ENCODE measurements at places on chromosomes 1 and 21.

GRCh38 chr21:43654806-43655489, 4.3 kb downstream of the HSF2BP start:
- no peak for DNase-seq

DNA sequence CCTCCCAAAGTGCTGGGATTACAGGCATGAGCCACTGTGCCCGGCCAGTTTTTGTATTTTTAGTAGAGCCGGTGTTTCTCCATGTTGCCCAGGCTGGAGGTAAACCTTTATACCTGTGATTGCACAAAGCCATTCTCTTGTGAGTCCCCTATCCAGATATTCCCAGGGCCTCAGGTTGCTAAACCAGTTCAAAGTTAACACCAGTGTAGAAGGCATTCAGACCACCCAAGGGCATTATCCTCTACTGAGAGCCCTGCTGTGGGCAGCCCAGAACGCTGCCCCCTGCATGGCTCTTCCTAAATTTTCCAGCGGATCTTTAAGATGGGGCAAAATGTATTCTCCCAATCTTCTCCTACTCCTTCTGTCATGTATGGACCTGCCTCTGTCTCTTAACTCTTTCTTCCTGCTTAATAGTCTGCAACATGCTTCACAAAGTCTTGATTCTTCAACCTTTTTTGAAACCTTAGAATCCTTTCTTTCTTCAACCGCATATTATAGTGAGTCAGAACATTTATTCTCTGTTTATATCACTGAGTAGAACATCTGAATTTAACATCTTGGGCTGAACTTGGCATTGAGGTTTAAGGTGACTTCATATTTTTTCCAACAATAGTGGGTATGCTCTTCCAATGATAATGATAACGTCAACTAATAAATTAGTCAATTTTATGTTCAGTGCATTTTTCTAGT, 36.0 kb downstream of the UBE4B start:
- DNase-seq: no peak

DNA sequence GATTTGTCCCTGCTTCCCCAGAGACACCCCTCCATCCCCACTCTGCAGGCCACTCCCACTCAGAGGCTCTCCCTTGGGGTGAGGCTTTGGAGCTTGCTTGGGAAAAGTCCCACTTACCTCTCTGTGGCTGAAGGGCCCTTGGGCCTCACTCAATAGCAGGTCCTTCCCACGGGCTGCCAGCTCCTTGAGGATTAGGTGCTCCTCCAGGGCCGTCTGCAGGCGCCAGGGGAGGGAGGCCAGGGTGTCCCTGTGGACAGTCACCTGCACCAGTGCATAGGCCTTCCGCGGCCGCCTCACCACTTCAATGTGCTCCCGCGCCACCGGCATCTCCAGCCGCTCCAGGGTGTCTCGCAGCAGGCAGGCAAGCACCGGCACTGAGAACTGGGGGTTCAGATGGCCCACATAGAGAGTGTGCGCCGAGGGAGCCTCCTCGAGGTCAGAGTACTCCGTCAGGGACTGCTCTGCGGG, 1.4 kb downstream of the SLFNL1 start:
- DNase-seq: no peak

GRCh38 chr21:45442276-45442675, 37.3 kb downstream of the COL18A1 start:
- no peak for DNase-seq

- DNase-seq: no peak
Observed at GRCh38 chr1:13730291-13730690, 30.3 kb downstream of the PRDM2 start.

DNA sequence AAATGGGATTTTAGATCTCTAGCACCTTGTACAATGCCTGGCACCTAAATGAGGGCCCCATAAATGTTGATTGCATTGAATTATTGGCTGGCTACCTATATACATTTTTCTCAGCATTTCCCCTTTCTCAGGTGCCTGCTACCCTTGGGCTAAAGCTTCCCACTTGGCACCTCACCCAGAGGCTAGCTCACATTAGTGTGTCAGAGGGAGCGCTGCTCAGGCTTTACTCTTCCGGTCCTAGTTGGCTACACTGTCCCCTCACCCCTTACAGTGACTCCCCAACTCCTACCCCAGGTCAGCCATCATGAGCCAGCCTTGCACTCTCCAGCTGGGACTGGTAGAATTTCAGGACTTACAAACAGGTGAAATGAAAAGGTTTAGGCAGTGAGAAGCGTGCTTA, 9.5 kb downstream of the TRAF5 start:
- no peak for DNase-seq

- no peak for DNase-seq
Observed at GRCh38 chr1:83802460-83803152, 196.3 kb downstream of the TTLL7 start.

- no peak for DNase-seq
Observed at GRCh38 chr1:155392898-155393411, 72.3 kb downstream of the RUSC1 start.

DNA sequence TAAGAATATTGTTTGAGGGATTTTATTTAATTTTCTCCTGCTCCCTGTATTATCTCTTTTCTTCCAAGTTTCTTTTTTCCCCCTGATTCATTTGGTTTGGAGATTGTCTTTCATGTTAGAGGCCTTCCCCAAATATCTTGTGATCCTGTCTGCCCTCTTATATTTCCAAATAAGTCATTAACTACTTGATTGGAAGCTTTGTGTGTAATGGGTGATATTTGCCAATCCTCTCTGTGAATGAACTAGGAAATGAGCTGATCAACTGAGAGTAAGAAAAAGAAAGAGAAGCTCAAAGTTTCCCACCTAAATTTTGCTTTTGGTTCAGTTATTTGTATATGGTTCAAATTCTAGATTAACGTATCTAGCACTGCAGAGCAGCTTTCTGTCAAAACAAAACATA, 23.6 kb upstream of the LY9 start:
- no peak for DNase-seq

DNA sequence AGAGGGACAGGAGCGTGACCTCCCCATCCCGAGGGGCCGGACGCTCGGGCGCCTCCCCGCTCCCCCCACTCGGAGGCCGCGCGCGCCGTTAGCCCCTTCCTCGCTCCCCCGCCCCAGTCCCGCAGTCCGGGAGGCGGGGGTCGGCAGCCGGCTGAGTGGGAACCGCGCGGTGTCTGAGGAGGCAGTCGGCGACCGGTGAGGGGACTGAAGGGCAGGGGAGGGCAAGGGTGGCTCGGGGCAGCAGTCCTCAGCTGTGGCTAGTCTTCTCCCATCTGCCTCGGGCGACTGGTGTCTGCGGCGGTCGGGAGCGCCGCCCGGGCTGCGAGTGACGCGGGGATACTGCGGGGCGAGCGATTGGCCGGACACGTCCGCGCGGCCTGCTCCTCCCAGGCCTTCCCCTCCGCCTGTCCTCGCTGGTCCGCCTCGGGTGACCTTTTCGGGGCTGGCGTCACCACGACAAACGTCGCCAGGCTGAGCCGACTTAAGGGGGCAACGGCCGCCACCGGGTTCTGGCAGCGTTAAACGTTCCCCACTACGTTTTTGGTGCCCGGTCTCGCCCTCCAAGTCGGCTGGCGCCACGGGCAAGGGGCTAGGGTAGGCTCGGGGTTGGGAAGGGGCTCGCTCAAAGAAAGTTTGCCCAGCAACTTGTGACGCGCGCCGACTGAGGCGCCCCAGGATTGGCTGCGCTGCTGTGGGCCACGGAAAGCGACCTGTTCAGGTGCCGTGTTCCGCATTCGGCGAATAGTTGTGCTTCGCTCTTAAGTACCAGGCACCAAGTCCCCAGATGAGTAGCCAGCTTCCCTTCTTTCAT, 538 bp downstream of the ZNF672 start:
- peak; percentile 84 for DNase-seq

DNA sequence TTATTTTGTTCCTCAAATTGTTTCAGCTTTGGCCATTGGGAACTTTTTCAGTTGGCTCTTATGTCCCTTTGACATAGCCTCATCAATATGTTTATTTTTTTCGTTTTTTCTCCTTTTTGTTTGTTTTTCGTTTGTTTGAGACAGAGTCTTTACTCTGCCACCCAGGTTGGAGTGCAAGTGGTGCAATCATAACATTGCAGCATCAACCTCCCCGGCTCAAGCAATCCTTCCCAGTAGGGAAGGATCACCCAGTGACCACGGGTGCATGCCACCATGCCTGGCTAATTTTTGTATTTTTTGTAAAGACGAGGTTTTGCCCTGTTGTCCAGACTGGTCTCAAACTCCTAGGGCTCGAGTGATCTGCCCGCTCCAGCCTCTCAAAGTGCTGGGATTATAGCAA, 8.1 kb downstream of the POLR3GL start:
- no peak for DNase-seq

GRCh38 chr21:30193201-30193600, 22.7 kb downstream of the CLDN8 start:
- no peak for DNase-seq

- no peak for DNase-seq
Observed at GRCh38 chr1:43427941-43428340, 25.8 kb downstream of the HYI start.

- DNase-seq: no peak
Observed at GRCh38 chr1:178864326-178864725, 6.6 kb downstream of the ANGPTL1 start.

- no peak for DNase-seq
Observed at GRCh38 chr1:39509360-39510009, 18.0 kb downstream of the BMP8A start.

DNA sequence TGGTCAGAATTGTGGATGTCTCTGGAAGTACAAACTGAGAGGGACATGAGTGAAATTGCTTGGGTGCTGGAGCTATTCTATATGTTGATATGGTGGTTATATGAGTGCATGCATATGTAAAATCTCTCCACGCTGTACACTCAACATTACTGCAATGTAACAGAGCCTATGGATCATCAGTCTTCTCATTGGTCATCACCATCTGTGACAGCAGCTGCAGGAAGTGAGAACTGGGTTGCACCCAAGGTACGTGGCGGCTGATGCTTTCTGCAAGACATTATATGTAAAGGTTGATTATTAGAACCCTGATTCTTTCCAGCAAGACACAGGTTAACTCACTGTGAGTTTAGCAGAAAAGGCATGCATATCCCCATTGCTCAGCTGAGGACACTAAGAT, 387.1 kb downstream of the OMA1 start:
- DNase-seq: no peak

GRCh38 chr1:43286115-43286514, 734 bp upstream of the C1orf210 start:
- DNase-seq: no peak

GRCh38 chr1:26580116-26580515, 50.6 kb downstream of the RPS6KA1 start:
- DNase-seq: peak; percentile 53

DNA sequence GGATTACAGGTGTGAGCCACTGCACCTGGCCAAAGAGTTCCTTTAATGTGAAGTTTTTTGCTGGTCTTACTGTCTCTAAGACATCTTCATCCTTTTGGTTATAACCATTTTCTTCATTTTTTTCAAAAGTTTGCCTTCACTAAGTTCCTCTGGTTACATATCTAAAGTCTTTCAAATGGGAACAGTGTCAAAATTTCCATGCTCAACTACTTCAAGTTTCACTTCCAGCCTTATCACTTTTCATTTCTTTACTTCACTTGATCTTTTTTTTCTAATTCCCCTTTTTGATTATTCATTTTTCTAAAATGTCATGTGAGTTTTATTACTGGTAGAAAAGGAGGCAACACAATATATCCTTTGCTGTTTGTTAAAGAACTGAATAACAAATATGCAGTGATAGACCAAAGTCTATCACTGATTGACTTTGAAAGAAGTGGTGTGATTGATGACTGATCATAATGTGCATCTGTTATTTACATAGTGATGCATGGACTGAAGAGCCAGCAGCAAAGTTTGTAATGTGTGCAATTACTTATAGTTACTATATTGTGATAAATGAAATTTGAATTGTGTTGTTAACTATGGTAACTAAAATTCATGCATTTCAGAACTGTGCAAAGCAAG, 16.0 kb upstream of the ZFYVE9 start:
- no peak for DNase-seq

GRCh38 chr21:14877581-14878228, 187.1 kb downstream of the NRIP1 start:
- no peak for DNase-seq

- DNase-seq: no peak
Observed at GRCh38 chr1:27596986-27597385, 7.0 kb downstream of the AHDC1 start.

DNA sequence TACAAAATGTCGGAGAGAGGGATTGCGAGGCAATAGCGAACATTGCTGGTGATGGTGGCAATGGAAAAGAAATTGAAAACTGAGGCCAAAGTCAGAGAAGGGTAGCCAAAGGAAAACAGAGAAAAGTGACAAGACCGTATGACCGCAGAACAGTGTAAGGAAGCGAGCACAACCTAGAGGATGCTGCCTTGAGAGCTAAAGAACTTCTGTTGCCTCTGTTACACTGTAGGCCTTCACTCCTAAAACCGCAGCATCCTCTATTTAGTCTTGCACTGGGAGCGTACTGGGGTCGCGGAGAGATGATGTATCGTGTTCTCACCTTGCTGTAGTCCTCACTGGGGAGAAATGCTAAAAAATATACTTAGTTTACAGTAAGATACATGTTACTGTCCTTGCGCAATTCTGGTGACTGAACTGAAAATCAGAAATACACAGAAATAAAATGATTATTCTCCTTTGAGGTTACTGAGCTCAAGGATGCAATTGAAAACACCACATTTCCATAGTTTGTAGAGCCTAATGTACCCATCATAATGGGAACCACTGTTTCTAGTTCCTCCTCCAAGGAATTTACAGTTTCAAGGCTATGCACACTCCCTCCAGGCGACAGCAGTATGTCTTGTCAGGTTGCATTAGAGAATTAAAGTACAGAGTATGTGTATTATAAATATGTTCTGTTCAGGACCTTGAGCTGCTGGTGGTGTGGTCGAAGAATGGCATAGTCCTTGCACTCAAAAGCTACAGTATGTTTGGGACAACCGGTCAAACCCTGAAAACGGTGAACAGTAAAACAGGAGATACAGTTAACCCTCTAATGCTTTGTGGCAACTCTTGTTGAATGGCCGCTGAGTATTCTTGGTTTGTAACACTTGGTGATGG, 1.3 kb downstream of the NEK7 start:
- DNase-seq: peak; percentile 33

DNA sequence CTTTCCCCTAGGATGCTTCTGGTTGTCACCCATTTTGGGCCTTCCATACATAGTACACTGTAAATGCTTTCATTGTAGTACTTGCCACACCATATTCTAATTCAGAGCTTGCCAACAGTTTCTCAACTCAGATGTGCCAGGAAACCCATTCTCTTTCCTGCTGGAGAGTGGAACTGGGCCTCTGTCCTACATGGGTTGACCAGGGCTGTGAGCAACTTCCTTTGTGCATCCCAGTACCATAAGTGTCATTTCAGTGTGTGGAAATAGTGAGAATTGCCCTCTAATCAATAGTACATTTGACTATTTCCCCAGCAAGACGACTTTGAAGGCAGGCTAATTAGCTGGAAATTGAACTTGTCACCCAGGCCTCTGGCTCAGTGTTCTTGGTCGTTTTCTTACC, 74.8 kb downstream of the MTR start:
- no peak for DNase-seq

All from stimulated activated CD4-positive, alpha-beta T cell treated with anti-CD3 and anti-CD28 coated beads, Interleukin-1b, Interleukin-23, amount 100 ng/mL, for 48 hours (primary cell).